ENCODE measurements at places on chromosomes 13 and 19.

- no peak for DNase-seq
Measured at GRCh38 chr13:70384156-70384555, 275.9 kb upstream of the KLHL1 start.

- no peak for DNase-seq
Measured at GRCh38 chr19:14112051-14112808, 5.3 kb downstream of the PRKACA start.

GRCh38 chr13:22897571-22898314 lies 283.0 kb upstream of the SGCG start:
- DNase-seq = no peak

DNA sequence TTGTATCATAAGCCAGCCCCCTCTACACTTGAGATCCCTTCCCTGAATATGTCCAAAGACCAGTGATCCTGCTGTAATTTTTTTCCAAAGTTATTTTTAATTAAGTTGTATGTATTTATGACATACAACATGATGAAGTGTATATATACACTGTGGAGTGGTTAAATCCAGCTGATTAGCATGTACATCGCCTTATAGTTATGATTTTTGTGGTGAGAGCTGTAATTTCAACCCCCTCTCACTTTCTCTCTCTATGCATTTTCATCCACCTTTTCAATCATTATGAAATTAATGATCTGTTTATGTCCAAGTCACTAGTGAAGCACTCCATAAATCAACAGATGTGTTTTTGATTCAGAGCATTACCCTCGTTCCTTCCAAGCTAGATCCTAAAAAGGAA lies 85.3 kb downstream of the KCTD12 start:
- no peak for DNase-seq

DNA sequence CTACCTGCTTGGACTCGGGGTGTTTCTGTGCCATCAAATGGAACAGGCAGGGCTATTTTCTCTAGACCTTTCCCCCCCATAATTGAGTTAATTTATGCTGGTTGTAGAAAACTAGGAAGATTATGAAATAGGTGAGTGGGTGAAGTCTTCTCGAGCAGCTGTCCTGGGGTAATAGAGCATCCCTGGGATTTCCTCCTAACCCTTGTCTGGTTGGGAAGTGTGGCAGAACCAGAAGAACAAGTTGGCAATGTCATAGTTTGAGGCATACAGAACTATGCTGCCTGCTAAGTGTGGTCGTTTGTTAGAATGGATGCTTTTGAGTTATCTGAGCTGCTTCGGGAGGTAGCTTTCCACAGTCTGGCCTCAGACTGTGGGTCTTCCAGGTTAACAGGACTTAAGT lies 3.7 kb downstream of the GATAD2A start:
- no peak for DNase-seq

DNA sequence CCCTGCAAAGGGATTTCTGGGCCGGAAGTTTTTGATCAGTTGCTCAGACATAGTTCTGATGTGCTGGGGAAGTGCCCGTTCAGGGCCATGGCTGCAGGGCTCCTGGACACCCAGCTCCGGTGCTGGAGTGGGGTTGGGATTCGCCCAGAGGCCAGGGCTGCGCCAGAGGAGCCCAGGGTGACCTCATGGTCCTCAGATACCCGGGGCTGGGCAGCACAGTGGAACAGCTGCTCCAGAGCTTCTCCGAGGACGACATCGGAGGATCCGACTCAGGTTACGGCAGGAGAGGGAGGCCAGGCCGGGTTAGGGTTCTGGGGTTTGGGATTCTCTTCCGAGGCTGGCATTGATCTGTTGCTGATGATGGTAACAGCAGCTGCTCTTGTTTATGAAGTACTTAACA lies 20.9 kb downstream of the CARM1 start:
- no peak for DNase-seq

DNA sequence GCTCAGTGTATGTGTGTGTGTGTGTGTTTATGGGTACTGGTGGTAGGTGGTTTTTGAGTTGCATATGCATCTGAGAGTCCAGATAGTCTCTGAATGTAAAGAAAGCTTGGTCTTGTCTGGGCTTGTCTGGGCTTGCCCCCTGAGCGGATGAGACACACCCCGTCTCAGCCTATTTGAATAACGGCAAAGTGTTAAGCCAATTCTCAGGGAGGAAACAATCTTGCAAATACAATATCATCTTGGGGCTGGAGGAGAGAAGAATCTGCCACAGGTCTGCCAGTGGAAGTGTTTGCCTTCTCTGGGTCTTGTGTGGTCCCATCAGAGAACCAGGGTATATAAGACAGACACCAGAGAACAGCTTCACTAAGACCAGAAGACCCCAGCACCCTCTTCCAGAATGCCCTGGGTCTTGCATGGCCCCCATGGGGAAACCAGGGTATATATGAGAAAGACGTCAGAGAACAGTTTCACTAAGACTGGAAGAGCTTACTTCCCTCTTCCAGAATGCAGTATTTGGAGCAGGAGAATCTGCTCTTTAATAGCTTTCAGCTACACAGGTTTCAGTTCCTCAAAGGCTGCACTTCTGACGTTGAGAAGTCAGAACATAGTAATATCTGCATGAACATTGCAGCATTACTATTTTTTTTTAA lies 13.3 kb downstream of the CD70 start:
- DNase-seq = no peak

- no peak for DNase-seq
Measured at GRCh38 chr13:109465148-109465547, 321.2 kb downstream of the IRS2 start.

DNA sequence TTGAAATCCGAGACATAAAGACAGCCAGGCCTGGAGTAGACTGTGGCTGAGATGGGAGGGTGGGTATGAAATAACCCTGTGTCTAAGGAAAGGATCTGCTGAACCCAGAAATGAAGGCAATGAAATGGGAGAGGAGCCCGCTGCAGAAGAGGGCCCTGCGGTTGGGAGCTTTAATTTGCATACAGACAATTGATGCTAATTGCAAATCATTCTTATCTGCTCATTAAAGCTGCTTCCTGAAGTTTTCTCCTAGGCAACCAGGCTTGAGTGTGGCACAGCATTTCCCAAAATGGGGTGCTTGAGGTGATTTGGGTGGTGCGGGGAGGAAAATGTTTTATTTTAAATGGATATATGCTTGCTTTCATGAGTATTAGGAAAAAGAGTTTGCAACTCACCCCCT lies 55.4 kb downstream of the DPF1 start:
- DNase-seq = no peak

DNA sequence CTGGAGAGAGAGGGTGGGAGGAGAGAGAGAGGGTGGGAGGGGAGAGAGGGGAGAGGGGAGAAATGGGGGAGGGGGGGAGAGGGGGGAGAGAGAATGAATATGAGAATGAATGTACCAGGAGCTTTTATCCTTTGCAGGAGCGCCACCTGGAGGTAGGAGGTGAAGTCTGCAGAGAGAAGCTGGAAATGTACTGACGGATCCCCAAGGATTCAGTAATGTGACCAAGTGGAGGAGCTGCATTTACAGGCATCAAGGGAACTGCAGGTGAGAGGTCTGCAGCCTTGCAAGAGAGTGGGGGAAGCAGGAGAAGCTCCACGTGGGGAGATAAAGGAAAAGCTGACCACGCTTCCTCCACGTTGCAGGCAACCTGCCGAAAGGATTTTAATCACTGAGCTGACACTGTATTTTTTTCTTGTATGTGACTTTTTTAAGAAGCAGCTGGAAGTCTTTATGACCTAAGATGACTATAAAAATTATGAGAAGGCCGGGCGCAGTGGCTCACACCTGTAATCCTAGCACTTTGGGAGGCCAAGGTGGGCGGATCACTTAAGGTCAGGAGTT lies 33.7 kb downstream of the VSTM1 start:
- no peak for DNase-seq

DNA sequence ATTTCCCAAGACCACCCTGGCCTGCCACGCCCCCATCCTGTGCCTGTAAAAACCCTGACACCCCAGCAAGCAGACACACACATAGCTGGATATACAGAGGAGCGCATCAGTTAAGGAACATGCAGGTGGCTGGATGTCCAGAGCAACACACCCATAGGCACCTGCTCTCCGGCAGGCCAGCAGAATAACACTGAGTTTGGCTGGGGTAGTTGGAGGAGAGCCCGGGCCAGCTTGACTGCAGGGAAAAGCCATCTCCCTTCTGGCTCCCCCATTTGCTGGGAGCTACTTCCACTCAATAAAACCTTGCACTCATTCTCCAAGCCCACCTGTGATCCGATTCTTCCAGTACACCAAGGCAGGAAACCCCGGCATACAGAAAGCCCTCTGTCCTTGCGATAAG lies 8.9 kb downstream of the RASL11A start:
- no peak for DNase-seq

DNA sequence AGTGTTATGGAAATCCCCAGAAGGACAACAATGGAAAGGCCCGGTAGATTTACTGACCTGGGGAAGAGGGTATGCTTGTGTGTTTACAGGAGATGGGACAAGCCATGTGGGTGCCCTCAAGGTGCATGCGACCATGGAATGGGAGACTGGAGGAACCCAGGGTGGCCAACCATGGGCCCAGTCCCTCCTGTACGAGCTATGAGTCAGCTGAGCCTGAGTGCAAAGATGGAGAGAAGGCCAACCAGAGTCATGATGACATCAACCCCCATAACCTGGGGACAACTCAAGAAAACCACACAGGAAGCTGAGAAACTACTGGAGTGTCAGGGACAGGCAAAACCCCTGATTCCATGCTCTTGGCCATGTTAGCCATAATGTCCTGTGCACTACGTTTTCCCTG lies 7.8 kb downstream of the ZNF350 start:
- no peak for DNase-seq

- no peak for DNase-seq
Measured at GRCh38 chr13:85694992-85695391, 104.2 kb downstream of the SLITRK6 start.

DNA sequence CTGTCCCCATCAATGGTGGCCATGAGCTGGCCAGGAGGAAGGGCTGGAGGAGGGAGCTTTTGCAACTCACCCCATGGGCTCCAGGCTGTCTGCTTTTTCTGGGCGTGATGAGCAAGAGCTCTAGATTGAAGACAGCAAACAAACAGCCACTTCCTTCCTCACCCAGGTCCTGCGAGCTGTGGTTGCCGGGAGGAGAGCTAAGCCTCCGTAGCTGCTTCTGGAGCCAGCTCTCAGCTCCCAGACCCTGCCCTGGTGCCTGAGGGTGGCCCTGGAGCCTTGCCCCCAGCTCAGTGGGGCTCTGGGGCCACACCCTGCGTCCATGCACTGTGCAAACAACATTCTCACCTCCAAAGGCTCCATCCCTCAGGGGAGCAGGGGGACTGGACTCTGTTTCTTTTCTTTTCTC lies 6.2 kb downstream of the MYO1F start:
- no peak for DNase-seq

GRCh38 chr13:24253520-24254145 lies 55.7 kb upstream of the C1QTNF9 start:
- no peak for DNase-seq

DNA sequence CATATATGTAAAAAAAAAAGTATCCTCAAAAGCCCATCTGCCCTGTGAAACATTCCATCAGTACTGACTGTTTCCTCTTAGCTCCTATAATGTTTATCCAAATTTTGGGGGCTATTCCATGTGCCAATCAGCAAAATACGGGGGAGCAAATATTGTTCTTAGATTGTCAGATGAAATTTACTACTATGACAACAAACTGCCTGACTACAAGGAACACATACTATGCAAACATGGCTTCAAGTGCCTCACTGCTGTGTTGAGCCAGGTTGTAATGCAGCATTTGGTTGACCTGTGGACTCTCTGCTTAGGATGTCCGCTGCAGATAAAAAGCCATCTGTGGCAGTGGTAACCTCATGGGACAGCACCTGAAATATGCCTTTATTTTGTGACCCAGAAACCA lies 98.2 kb upstream of the SCEL start:
- no peak for DNase-seq

GRCh38 chr19:11767633-11768133 lies 883 bp downstream of the ZNF441 start:
- DNase-seq = no peak

DNA sequence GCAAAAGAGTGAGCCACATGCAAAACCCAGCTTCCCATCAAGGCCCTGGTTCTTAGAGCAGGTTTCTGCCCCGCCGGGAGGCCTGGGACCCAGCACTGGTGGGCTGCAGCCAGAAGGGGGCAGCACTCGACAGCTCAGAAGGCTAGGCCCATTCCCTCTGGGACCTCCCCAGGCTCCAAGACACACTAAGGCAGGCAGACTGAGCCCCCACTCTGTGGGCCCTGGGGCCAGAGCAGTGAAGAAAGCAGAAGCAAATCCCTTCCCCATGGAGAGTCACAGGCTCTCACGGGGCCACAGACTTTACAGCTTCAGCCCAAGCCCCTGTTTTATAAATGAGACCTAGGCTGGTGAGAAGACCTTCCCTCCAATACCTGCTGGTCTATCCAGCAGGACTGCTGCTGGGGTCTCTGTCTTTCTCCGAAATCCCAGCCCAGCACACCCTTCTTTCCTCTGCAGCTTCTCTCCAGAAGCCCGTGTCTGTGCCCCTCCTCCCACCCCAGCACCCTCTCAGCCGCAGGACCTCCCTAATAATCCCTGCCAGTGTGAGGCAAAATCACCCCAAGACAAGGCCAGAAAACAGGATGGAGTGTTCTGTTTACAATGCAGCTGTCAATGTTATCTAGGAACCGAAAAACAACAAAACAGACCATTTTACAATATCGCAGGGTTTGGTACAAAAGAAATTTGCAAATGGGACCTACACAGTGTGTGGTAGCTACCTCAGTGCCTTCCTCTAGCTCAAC lies 109.3 kb downstream of the ABCC4 start:
- DNase-seq = no peak

DNA sequence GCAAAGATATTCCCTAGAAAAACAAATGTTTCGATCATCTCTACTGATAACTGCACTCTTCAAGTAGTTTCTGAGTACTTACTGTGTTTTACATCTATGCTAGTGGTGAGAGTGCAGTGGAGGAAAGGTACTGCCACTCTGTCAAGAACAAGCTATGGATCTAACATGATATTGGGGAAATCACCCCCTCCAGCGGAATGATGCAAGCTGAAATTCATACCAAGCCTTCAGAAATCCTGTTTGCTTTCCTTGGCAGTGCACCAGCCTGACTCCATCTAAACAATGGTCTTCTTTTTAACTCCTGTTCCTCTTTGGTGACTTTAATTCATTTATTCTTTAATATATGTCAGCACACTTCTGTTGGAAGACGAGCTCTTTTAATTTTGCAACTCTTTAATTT lies 238.0 kb downstream of the PCDH9 start:
- DNase-seq = no peak

- DNase-seq = no peak
Measured at GRCh38 chr19:7540761-7541474, 5.4 kb downstream of the PNPLA6 start.

DNA sequence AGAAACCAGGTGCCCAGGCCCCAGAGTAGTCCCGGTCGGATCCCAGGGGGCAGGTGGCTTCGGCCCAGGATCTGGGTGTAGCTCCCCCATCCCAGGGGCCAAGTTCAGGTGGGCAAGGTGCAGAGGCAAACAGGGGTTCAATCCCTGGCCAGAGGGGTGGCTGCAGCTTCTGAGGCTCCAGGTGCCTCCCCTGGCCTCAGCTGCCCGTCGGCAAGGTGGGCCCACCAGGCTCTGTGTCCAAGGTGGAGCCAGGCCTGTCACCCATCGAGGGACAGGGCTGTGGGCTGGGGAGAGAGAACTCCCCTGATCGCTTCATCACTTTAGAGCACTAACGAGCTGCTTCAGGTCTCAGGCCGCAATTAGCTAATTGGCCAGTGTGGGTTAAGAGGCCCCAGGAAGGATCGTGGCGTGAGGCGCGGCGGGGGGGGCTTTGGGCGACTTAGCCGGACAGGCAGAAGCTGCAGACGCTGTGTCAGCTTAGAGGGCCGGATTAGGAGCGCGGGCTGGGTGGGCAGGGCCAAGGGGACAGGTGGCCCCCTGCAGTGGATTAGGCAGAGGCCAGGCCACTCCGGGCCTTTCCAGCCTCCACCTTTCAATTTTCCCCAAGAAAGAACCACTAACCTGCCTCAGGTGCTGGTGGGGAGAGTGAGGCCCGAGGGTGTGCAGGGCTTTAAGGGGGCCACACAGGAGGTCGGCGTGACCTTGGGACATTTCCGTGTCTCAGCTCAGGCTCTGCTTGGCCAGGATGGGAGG lies 2.8 kb upstream of the RAX2 start:
- no peak for DNase-seq
